Fibroblast of villous mesenchyme (primary cell): ENCODE measurements at places on chromosomes 6 and 20.

- DNase-seq, result no peak
These were observed 5.1 kb upstream of the EPB41L2 start for GRCh38 chr6:131068165-131068564.

- DNase-seq, result no peak
These were observed 202.2 kb upstream of the PRND start for GRCh38 chr20:4519534-4519933.

GRCh38 chr20:24478584-24478983, 9.2 kb downstream of the SYNDIG1 start:
- DNase-seq, result no peak

DNA sequence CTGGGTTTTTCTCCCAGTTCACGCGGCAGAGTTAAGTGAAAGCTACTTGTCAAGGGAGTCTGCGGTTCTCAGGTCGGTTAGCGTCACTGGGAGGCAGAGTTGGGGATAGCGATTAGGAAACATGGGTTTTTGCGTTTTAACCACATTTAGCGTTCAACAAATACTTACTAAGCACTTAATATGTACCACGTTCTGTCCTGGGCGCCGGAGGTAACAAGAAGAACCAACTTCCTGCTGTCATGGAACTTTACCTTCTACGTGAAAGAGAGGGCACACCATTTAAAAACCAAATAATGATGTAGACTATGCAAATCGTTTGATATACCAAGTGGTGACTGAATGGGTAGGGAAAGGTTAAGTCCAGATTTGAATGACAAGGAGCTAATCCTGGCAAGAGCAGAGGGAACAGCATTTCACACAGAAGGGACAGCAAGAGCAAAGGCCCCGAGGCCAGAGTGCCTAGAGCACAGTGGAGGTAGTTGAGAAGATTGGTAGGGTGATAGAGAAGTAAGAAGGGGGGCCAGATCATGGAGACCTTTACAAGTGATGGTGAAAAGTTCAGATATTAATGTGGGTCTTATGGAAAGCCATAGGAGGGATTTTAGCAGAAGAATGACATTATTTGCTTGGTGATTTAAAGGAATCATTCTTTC, 744 bp downstream of the RIOK1 start:
- peak; percentile 77 for DNase-seq

GRCh38 chr6:40251637-40252300, 317.5 kb upstream of the MOCS1 start:
- no peak for DNase-seq

GRCh38 chr6:110345025-110345424, 13.1 kb downstream of the METTL24 start:
- no peak for DNase-seq

DNA sequence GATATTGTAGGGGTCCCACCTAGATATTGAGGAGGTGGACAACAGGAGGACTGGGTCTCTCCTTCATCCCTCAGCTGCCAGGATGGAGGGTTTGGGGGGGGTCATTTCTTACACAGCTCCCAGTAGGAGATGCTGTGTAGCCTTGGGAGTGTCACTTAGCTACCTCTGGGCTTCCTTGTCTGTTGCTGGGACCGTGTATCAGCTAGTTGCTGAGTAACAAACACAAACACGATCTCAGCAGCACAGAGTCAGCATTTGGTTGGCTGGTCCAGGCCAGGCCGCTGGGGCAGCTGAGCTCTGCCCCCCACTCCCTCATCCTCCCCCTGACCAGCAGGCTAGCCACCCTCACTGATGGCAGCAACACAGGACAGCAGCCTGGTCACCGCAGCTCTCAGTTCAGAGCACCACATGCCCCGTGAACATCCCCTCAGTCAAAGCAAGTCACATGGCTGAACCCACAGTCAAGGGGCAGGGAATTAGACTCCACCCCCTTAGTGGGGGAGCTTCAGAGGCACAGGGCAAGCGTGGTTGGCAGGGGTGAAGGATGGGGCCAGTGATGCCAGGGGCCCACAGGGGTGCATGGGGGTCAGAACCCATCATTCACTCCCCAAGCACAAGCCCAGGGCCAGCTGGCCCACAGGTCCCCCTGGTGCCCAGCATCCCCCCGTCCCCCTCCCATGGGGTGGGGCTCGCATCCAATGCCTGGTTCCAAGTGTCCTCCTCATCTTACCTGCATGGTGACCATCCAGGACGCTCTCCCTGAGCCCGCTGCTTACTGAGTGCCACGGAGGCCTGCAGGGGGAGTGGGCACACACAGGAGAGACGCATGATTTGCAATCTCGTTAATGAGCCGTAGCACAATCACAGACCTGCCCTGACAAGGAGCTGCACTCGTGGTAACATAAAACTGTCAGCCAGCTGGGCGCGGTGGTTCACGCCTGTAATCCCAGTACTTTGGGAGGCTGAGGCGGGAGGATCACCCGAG, 112.4 kb downstream of the TAF4 start:
- no peak for DNase-seq

DNA sequence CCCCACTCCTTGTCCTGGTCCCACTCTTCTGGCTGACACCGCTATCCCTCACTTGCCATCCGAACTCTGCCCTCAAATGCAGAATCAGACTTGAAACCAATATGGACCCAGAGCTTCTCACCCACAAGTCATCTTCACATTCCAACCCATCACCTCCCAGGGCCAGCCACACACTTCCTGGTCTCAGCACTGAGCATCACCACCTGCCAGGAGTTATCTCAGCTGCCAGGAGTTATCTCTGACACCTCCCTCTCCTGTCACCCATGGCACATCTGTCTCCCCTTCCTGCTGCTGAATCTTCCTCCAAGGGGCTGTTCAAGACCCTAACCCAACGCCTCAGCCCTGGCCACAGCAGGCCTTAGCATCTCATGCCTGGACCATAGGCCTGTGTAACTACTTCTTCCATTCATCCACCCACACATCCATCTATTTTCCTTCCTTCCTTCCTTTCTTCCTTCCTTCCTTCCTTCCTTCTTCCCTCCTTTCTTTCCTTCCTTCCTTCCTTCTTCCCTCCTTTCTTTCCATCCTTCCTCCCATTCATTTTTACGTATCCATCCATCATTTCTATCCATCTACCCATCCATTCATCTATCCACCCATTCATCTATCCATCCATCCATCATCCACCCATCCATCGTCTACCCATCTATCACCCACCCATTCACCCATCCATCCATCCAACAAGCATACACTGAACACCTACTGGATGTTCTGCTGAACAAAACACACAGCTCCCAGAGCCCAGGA, 74.6 kb upstream of the NNAT start:
- no peak for DNase-seq

DNA sequence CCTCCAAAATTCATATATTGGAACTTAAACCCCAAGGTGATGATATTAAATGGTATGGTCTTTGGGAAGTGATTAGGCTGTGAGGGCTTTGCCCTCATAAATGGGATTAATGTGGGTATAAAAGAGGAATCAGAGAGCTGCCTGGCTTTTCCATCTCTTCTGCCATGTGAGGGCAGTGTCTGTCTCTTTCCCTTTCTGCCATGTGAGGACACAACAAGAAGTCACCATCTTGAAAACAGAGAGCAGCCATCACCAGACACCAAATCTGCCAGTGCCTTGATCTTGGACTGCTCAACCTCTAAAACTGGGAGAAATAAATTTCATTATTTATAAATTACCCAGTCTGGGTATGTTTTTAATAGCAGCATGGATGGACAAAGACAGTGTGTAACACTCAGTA, 263.0 kb downstream of the PAX1 start:
- DNase-seq, result no peak

- no peak for DNase-seq
These were observed 209.9 kb downstream of the LY86 start for GRCh38 chr6:6798448-6798860.

DNA sequence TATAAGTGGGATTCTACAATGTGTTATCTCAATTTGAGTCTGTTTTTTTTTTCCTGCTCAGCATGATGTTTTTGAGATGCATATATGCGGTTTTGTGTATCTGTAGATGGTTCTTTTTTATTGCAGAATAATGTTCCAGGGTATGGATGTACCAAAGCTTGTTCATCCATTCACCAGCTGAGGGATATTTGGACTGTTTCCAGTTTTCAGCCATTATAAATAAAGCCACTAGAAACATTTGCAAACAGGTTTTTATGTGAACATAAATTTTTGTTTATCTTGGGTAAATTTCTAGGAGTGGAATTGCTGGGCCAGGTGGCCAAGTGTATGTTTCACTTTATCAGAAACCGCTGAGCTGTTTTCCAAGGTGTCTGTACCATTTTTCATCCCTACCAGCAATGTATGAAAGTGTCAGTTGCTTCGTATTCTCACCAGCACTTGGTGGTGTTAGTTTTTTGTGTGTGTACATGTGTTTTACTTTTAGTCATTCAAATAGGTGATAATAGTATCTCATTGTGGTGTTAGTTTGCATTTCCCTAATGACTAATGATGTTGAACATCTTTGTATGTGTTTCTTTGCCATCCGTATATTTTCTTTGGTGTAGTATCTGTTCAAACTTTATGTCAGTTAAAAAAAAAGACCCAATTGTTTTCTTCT, 124.2 kb downstream of the CEBPB start:
- DNase-seq, result no peak

GRCh38 chr6:75504465-75505222, 11.0 kb upstream of the FILIP1 start:
- DNase-seq, result peak; percentile 19

DNA sequence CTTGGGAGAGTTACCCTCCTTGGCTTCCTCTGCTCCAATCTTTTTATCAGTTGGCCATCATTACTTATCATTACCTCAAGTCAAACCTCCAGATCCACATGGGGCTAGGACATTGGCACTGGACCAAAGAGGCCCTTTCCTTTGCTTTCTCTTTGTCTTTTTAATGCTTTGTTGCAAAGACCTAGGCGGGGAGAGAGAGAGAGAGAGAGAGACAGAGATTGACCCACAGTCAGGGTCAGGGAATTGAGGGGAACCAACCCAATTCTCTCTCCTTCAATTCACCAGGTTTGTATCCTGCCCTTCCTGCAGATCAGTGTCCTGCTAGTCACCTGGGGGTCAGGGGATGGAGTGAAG, 3.5 kb upstream of the VEGFA start:
- no peak for DNase-seq

- DNase-seq, result no peak
These were observed 195.0 kb upstream of the TSHZ2 start for GRCh38 chr20:52777171-52777570.

DNA sequence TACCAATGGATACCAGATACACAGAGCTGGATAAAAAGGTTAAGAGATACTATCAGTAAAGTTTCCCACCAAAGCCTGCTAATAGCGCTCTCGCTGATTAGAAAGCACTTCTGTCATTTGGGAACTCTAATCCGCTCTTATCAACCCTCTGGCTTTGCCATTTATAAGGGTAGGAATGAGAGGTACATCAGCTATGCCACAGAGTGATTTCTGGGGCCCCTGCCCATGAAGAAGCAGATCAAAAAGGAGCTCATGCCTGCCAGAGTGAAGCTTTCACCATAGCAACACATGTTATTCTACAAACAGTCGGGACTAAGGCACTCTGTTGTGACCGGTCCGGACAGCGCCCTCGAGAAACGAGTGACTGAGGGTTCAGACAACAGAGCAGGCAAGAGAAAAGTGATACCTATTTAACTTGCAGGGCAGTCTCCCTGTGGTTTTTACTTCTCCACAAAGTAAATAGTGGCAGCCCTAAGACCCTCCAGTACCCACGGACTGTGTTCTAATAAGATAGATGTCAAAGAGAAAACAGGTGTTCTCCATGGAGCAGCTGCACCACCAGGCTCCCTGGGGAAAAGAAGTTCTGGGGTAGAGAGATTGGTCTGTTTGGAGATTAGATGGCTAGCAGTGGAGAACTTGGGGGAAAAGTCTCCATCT, 5.6 kb downstream of the TRAM2 start:
- DNase-seq, result peak; percentile 46

DNA sequence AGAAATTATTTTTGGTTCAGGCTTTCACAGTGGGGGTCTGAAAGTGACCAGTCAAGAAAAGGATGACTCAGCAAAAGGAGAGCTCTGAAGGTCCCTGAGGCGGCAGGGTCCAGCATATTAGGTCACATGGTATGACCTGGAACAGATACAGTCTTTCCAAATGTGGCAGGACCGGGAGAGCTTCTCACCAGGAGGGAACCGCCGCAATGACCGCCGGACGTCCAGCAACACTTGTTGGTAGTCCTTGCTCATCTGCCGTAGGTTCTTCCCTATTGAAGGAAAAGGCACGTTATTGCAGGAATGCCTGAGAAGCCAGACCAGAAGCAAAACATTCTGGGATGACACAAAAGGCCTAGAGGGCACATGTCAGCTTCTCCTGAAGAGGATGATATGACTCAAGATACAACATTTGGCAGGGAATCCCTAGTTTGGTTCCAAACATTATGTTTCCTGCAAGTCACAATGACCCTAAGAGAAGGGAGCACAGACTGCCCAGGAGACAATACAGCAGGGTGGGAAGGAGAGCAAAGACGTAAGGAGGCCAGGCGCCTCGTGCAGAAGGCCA, 17.4 kb downstream of the TBC1D20 start:
- DNase-seq, result peak; percentile 74

- DNase-seq, result no peak
These were observed 5.8 kb downstream of the OLIG3 start for GRCh38 chr6:137488150-137489045.

GRCh38 chr6:119312875-119313338, 36.7 kb downstream of the MAN1A1 start:
- DNase-seq, result no peak

- no peak for DNase-seq
These were observed 107.6 kb upstream of the MAP3K4 start for GRCh38 chr6:160883999-160884398.

- no peak for DNase-seq
These were observed 461.9 kb downstream of the QKI start for GRCh38 chr6:163876391-163876790.

DNA sequence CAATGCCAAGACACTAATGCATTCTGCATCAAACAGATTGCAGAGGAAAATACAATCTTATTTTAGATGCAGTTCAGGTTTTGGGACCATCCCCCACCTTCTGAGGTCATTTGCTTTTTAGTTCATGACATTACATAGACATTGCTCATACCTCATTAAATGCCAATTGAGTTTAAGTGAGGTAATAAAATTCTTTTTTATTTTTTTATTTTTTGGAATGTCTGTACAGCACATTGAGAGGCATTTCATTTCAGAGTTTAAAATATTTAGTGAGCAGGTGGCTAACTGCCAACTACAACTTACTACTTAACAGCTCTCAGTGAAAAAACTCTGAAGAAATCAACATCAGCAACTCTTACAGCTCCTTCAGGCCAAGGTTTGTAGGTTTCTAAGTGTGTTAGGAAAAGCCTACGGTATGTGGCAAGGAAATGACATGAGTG, 482.2 kb upstream of the RNF217 start:
- DNase-seq, result no peak

DNA sequence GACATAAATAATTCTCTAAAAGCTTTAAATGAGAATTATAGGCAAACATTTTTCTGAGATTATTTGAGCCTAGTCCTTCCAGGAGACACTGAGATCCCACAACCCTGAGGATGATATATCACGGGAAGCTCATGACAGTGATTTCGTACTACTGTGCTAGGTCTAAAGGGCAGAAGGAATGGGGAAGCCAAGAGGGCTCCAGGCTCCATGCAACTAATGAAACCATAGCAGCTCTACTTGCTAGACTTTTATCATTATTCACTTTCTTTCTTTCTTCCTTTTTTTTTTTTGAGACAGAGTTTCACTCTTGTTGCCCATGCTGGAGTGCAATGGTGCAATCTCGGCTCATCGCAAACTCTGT, 57.3 kb upstream of the SGK1 start:
- no peak for DNase-seq

GRCh38 chr6:20404641-20405032, 3.0 kb downstream of the E2F3 start:
- DNase-seq, result peak; percentile 84
